Esophagus muscularis mucosa (tissue), 4 donors: ENCODE measurements at places on chromosomes 6 and 20.

- DNase-seq, result peak; percentile 12
Measured at GRCh38 chr6:156126535-156126934, 650.6 kb upstream of the ARID1B start.

DNA sequence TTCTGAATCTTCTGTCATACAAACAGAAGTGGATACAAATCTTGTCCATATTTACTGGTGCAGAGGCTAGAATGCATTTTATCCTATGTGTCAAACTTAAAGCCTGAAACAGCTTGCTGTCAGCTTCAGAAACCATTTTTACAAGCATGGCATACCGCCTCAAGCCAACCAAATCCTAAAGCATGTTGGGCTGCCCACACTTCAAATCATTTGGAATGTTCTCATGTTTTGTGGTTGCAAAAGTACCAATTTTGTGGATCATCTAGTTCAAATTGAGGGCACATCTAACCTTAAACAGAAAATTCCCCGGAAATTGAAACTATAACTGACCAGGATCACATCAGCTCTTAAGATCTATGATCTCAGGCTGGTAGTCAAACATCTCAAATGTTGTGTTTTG, 3.2 kb downstream of the GPR63 start:
- DNase-seq, result no peak

DNA sequence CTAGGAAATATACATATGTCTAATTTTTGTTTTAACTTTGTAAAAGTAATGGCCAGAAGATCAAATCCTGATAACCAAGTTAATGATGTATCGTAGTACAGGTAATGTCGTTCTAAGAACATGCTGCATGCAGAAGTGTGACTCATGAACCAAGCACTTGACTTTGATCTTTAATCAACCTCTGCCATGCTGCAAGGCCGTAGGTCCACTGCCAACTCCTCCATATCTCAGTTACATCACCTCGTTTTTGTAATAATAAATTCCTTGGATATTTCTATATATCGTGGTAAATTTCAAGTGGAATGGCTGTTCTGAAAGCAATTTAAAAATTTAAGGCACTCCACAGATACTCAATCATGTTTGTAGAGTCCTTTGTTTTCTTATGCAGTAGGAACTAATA, 771.7 kb downstream of the EPHA7 start:
- DNase-seq, result no peak

- DNase-seq, result no peak
Measured at GRCh38 chr6:43695215-43695966, 7.8 kb upstream of the MRPS18A start.

DNA sequence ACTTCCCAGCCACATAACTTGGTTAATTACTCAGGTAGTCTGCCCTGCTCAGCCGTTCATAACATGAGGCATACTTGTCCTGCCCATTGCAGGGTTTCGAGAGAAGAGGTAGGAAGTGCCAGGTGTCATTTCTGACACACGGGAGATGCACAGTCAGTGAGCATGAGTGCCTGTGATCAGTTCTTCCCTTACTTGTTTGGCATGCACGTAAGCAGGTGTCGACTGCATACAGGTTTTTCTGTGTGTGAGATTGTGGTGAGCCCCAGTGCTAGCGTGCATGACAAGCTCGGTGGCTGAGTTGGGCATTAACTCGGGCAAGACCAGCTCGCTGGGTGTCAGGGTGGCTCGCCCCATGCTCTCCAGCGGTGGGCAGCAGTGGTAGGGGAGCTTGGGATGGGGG, 51.2 kb upstream of the SLC22A1 start:
- DNase-seq, result no peak

DNA sequence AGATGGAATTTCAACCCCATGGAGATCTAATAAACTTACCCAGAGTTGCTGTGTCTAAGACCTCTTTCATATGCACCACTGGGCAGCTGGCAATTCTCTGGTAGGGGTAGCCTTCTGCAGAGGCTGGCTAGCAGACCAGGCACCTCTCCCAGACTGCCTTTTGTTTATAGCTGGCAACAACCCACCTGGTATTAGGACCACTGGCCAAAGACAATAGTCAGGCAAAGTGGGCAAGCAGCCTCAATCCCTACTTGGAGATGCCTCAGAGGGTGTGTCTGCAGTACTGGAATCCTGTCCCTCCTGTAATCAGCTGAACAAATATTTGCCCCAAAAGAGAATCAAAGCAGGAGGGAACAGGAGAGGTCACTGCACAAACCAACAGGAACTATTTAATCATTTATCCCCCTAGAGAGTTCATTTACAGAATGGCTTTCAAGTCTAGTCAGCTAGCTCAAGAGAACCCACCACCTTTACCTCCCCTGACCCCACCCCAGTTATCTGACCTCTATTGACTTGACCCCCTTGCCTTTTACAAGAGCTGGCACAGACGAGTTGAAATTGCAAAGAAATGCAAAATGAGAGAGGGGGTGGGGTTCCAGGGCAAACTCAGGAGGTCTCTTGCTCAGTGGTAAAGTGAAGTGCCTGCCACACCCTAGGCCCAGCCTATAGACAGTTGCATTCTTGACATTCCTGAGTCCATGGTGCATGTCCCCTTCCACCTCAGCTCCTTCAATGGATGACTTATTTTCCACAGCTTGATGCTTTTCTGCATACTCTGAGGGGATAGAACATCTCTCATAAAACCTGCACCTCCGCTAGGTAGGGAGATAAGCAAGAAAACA, 2.8 kb downstream of the BCL2L1 start:
- no peak for DNase-seq

GRCh38 chr6:161443848-161444247, 170.0 kb upstream of the AGPAT4 start:
- no peak for DNase-seq

- DNase-seq, result no peak
Measured at GRCh38 chr6:143536461-143536865, 24.9 kb upstream of the FUCA2 start.

DNA sequence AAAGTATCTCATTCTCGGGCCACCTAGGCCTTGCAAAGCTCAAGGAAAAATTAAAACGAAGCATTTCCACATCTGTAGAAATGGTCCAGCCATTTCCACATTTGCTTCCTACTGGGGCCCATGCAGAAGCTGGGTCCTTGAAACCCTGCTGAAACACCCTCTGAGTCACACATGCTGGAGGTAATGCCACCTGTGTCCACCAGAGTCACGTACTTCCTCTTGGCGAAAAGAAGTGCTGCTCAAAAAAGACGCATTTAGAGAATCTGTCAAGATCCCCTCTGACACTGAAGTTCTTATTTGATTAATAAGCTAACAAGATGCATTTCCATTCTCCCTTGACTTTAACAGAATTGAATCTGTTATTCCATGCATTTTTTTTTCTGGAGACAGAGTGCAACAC, 423.2 kb downstream of the PREX1 start:
- no peak for DNase-seq

GRCh38 chr6:56915832-56916231, 39.1 kb upstream of the BEND6 start:
- no peak for DNase-seq

GRCh38 chr6:13908955-13909381, 15.8 kb upstream of the RNF182 start:
- DNase-seq, result no peak

- DNase-seq, result no peak
Measured at GRCh38 chr6:25844518-25844917, 12.7 kb upstream of the SLC17A1 start.

DNA sequence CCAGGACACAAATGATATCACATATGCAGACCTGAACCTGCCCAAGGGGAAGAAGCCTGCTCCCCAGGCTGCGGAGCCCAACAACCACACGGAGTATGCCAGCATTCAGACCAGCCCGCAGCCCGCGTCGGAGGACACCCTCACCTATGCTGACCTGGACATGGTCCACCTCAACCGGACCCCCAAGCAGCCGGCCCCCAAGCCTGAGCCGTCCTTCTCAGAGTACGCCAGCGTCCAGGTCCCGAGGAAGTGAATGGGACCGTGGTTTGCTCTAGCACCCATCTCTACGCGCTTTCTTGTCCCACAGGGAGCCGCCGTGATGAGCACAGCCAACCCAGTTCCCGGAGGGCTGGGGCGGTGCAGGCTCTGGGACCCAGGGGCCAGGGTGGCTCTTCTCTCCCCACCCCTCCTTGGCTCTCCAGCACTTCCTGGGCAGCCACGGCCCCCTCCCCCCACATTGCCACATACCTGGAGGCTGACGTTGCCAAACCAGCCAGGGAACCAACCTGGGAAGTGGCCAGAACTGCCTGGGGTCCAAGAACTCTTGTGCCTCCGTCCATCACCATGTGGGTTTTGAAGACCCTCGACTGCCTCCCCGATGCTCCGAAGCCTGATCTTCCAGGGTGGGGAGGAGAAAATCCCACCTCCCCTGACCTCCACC, 42.2 kb downstream of the SIRPA start:
- no peak for DNase-seq

GRCh38 chr6:161547617-161548016, 273.8 kb upstream of the AGPAT4 start:
- DNase-seq, result no peak

DNA sequence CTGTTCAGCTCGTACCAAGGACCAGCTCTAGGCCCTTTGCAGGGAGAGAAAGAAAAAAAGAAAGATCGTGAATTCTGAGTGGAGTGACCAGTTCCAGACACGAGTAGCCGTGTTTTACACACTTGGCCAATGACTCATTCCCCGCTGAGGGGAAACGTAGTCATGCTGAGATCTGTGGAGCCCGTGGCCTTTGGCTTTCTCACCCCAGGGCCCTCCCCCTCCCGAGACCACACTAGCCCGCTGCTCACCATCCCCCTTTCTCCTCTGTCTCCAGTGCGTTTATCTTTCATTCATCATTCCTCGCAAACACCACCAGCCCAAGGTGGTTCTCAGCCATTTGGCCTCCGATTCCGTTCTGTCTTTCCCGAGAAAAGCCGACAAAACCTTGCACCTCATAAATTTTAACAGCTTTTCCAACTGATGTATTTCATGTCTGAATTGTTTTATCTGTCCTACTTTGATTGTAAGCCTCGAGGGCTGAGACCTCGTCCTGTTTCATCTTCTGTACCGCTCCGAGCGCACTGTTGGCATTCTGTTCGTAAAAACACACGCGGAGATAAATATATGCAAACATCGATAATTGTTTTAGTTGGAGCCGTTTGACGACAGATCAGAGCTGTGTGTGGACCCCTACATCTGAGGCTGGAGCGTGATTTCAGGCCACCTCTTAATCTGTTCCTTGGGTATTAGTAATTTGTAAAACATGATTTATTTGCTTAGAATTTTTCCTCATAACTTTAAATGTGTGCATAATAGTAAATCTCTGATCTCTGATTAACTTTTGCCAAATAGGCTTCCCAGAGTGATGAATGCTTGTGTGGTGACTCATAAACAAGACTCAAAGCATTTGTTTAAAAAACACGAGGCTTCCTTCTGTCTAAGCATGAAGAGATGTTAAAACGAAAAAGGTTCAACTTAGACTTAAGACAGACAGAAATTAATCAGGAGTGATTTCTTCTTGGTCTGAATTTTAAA, 336.6 kb downstream of the CDH4 start:
- DNase-seq, result no peak

DNA sequence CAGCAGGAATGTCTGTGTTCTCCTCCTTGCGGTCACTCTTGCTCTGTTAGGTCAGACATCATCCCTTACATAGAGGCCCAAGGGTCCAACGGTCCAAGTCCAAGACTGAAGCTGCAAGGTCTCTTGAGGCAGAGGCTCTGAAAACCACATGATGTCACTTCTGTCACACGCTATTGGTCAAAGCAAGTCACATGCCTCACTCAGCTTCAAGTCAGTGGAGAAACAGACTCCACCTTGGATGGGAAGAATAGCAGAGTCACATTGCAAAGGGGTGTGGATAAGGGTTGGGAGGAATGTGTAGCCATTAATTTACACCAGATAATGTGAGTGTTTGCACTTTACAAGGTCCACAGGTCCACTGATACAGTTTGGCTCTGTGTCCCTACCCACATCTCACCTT, 17.5 kb downstream of the SLC52A3 start:
- no peak for DNase-seq

- DNase-seq, result peak; percentile 72
Measured at GRCh38 chr6:166014966-166015365, 152.7 kb downstream of the TBXT start.

GRCh38 chr6:20583444-20583800, 49.2 kb downstream of the CDKAL1 start:
- DNase-seq, result no peak

GRCh38 chr6:161561908-161562307, 288.0 kb upstream of the AGPAT4 start:
- DNase-seq, result no peak

- DNase-seq, result no peak
Measured at GRCh38 chr6:5998711-5999687, 7.7 kb downstream of the NRN1 start.

DNA sequence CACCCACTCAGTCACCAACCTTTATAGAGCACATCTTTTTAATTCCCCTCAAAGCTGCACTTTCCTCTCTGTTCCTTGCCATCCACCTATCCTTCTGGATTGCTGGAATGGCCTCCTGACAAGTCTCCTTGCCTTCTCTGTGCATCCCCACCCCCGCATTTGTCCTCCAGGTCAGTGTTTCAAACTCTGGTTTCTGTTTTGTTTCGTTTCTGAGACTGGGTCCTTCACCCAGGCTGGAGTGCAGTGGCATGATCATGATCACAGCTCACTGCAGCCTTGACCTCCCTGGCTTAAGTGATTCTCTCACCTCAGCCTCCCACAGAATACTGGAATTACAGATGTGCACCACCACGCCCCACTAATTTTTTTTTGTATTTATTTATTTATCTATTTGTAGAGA, 96.2 kb downstream of the PLCB1 start:
- DNase-seq, result no peak

- peak; percentile 68 for DNase-seq
Measured at GRCh38 chr20:59644371-59644939, 40.1 kb downstream of the PHACTR3 start.

- DNase-seq, result no peak
Measured at GRCh38 chr20:61769286-61769832, 296.3 kb downstream of the TAF4 start.

- no peak for DNase-seq
Measured at GRCh38 chr20:16215041-16215440, 358.2 kb downstream of the KIF16B start.

DNA sequence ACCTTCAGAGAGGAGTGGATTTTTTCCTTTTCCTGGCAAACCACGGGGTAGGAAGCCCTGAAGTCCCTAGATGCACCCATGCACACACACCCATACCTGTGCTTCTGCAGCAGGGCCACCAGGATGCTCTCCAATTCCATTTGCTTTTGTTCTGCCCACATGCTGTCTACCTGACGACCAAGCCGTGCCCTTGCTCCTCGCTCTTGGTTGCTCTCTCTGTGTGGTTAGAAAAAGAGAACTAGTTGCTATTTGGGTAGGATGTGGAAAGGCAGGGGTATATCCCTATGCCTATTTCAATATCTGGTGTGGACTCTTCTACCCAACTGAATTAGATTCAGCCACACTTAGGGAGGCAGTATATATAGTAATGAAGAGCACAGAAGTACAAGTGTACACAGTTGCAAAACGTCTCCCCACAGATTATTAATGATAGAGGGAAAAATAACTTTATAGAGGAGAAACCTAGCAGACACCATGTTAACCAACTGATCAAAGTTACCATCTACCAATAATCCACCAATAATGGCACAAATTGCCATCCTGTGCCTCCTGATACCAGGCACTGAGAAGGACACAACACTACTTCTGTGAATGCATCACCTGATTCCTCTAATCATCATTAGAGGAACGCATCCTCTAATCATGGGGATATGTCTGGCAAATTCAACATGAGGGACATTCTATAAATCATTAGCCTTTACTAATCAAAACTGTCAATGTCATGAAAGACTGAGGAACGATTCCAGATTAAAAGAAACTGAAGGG, 7.3 kb downstream of the GHRH start:
- no peak for DNase-seq

- no peak for DNase-seq
Measured at GRCh38 chr6:122859676-122860075, 70.6 kb downstream of the SMPDL3A start.

- DNase-seq, result no peak
Measured at GRCh38 chr6:157139054-157139708, 184.1 kb downstream of the TMEM242 start.
